ENCODE measurements at places on chromosomes 4 and X.

DNA sequence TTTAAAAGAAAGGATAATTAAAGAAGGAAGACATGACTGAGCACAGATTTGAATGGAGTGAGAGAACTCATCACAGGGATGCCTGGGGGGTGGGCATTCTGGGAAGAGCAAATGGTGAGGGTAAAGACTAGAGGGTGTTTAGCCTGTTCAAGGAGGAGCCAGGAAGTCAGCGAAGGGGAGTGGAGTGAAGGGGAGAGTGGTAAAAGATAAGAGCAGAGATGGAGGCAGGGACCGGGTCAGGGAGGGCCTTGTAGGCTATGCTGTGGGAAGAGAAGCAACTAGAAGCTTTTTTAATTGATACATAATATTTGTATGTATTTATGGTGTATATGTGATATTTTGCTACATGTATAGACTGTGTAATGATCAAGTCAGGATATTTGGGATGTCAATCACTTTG, 2.2 kb upstream of the VGLL1 start:
- DNase-seq: no peak

- no peak for DNase-seq
Observed at GRCh38 chr4:75189711-75190335, 256.9 kb downstream of the PARM1 start.

DNA sequence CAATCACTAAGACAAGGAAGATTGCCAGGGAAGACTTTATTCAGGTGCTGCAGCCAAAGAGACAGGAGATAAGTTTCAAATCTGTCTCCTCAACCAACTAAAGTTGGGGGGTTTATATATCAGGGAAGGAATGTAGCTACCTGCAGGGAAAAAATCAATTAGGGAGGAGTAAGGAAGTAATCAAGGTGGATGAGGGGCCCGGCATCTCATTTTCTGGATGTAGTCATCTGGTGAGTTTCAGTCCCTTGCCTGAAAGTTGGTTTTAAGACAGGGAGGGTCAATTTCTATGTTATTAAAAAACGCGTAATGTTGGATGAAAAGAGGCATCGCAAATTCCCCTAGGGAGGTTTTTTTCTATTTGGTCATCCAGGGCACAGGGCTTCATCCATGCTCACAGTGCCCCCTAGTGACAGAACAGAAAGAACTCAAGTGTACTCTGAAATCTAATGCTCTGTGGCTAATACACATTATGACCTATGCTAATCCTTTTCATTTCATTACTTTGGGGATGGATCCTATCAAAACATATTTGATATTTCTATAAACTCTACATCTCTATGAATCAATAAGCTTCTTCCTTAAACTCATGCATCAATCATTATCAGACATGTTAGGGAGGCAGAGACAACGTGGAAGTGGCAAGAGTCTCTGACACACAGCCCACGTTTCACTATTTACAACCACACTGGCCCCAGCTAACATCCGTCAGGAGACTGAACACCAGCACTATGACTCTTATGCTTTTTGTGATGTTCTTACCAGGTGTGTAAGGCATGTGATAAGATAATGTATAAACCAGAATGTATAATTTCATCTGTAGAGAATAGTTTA, 1577.0 kb upstream of the TENM3 start:
- no peak for DNase-seq

- DNase-seq: no peak
Observed at GRCh38 chrX:151753313-151754046, 18.9 kb downstream of the CNGA2 start.

DNA sequence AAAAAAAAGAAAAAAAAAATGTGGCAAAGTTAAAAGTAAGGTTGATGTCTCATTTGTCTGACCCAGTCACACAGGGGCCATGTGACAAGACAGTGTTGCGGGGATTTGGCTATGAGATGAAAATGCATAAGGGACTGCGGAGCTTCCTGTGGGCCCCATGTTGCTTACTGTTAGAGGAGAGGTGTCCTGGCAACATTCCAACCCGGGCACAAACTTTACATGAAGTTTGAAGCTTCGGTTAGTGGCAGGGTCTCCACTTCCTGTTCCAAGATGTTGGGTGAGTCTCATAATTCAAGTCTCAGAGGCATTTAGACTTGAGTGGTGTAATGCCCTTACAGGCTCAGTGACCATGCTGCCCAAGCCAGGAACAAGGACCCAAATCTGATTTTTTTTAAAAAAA, 111.3 kb downstream of the MAML3 start:
- no peak for DNase-seq

- DNase-seq: no peak
Observed at GRCh38 chrX:46676399-46677356, 82.2 kb downstream of the SLC9A7 start.

- DNase-seq: no peak
Observed at GRCh38 chrX:132614297-132614696, 125.5 kb upstream of the MBNL3 start.

DNA sequence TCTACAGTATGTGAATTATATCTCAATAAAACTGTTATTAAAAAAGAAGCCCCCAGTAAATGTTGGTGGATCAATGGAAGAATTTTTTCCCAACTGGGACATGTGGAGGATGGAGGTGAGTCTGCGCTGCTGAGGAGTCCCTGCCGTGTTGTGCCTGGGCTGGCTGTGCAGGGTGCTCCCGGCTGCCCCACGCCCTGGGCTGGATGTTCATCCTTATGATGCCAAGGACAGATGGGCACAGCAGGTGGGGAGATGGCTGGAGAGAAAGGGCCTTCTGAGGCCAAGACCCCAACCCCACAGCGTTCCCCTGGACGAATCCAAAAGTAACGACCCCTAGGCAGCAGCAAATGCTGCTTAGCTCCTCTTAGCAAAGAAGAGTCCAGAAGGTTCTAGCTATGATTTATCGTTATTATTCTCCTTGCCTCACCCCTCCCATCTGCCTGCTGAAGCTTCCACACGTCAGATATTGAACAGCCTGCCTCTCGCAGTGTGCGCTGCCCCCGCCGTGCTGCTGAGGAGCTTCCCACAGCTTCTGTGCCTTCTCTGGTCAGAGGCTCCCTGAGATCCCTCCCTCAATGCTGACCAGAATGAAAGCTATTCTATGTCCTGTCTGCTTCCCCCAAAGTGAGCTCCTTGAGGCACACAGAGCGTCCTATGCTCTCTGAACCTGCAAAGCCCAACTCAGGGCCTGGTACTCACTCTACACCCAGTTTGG, 26.5 kb downstream of the HMX1 start:
- DNase-seq: no peak

GRCh38 chr4:36665985-36666527, 384.6 kb downstream of the DTHD1 start:
- no peak for DNase-seq

DNA sequence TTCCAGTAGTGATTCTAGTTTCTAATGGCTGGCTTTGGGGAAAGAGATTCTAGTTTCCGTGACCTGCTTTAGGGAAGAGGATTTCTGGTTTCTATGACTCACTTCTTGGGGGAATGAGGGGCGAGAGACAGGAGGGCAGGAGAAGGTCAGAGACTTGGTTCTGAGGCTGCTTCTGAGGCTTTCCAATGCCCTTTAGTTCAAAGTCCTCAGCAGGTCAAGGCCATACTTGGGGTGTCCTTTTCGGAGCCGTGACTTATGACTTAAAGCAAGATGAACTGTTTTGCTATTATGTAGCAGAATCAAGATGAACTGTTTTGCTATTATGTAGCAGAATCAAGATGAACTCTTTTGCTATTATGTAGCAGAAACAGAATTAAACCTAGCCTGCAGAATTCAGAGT, 52.2 kb upstream of the TLR3 start:
- DNase-seq: no peak

DNA sequence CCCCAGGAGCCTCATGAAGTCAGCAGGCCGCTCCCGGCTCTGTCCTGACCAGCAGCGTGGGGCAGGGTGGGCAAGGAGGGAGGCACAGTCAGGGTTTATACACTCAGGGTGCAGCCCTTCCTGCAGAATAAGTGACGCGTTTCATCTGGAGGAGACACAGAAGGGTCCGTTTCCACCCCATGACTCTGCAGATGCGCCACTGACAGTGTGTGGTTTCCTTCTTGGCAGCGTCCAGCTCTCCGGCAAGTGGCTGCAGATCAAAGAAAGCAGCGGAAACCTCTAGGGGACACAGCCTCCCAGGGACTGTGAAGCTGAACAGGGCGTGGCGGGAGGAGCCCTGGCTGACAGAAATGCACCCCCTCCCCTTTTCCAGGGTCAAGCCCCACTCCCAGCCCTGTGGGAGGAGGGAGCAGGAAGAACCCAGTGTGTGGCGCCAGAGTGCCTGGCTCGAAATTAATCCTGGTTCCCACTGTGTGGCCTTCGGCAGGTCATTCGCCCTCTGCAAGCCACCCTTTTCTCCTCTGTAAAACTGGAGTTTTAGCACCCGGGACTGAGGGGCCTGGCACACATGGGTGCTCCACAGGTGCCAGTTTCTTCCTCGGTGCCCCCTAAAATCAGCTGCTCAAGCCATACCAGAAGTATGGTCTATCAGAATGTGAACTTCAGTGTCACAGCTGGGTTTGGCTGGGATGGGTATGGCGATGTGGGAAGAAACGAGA, 17.3 kb upstream of the TBC1D14 start:
- DNase-seq: no peak
